ENCODE measurements at places on chromosomes 1 and 21.

- DNase-seq, result no peak
Observed at GRCh38 chr1:231973830-231974229, 347.2 kb downstream of the DISC1 start.

GRCh38 chr1:7358425-7358824 lies 412.7 kb upstream of the VAMP3 start:
- no peak for DNase-seq

DNA sequence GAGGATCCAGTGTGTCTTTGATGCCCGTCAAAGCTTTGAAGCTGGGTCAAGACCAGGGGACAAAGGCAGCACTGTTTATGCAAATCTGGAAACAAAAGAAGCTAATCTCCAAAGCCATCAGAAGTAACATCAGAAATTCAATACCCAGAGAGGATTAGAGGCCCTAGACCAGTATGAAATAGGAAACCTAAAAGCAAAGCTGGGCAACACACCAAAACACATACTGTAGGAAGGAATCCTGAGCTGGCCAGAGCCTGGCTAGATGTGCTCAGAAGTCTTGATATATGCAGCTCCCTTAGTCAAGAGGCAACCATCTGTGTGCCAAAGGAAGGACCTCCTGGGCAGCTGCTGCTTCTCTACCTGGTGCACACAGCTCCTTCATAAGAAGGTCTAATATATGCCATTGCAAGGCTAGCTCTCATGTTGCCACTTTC lies 12.3 kb downstream of the COLGALT2 start:
- DNase-seq, result no peak

GRCh38 chr1:7680207-7680954 lies 90.7 kb upstream of the VAMP3 start:
- peak; percentile 70 for DNase-seq

GRCh38 chr1:27144920-27145661 lies 9.8 kb downstream of the SLC9A1 start:
- DNase-seq, result no peak

DNA sequence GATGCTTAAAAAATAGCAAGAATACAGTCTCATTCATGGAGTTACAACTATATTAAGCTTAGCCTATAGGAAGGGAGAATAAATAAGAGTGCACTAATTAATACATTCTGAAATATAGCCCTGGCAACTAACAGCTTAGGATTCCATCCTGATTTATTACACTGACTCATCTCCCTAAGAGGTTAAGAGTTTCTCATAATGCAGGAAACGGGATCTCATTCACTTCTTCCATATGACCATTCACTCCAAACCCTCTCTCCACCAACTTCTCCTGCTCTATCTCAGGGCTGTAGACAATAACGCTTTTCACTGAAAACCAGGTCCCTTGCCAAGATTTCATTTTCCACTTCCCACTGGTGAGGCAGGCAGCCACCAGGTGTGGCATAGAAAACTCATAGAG lies 168.5 kb upstream of the PLD5 start:
- DNase-seq, result no peak

GRCh38 chr1:117237726-117238381 lies 27.1 kb upstream of the VTCN1 start:
- no peak for DNase-seq

GRCh38 chr1:186009039-186009737 lies 275.0 kb downstream of the HMCN1 start:
- no peak for DNase-seq

- no peak for DNase-seq
Observed at GRCh38 chr1:243495442-243496186, 239.8 kb downstream of the SDCCAG8 start.

DNA sequence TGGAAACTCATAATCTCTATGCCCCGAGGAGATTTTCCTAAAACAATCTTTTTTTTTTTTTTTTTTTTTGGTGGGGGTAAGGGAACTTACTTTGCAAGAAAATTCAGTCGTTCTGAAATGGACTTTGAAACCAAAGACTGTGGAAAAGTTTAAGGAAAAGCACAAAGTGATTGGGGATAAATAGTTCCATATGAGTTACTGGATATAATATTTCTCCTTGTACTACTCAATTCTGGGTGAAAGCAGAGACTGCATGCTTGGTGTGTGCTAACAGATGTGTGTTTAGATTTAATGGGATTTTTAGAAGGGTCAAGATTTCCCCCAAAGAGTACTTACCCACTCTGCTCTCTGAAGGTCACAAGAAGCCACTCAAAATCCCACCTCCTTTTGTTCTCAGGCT lies 204.9 kb upstream of the USP24 start:
- DNase-seq, result no peak

GRCh38 chr1:25704267-25704691 lies 87.7 kb downstream of the MAN1C1 start:
- DNase-seq, result no peak
